ENCODE measurements at places on chromosomes 3 and 15. TPM values are rescaled to one million over a fixed set of nuclear protein-coding genes. Genes with fewer than 3 reads are reported as not detected.

C3orf62 gene
- total RNA-seq: 5.6 TPM

APOD gene
- 1.8 TPM for total RNA-seq

MYRIP gene
- 11.9 TPM for total RNA-seq

AMIGO3 gene
- total RNA-seq: not detected

ZNF80 gene
- not detected for total RNA-seq

GCSAM gene
- not detected for total RNA-seq

HDC gene
- not detected for total RNA-seq

ALG3 gene
- total RNA-seq: 37.7 TPM

LRRIQ4 gene
- not detected for total RNA-seq

TOPAZ1 gene
- total RNA-seq: not detected

ZNF197 gene
- total RNA-seq: 7.1 TPM

AADAC gene
- total RNA-seq: 0.27 TPM

FEZF2 gene
- not detected for total RNA-seq

FSIP1 gene
- total RNA-seq: 1.1 TPM

OR4F15 gene
- not detected for total RNA-seq

ITIH3 gene
- total RNA-seq: not detected

BOC gene
- not detected for total RNA-seq

PLS1 gene
- total RNA-seq: 2.9 TPM

GLDN gene
- total RNA-seq: not detected

ADGRG7 gene
- total RNA-seq: not detected

CCNL1 gene
- 119 TPM for total RNA-seq

PLD1 gene
- total RNA-seq: 108 TPM

BCL2A1 gene
- total RNA-seq: not detected

SPINK8 gene
- total RNA-seq: not detected

PPP1R14D gene
- total RNA-seq: not detected

ALPK3 gene
- total RNA-seq: 36.2 TPM

TRIM71 gene
- not detected for total RNA-seq

CNOT10 gene
- total RNA-seq: 34.2 TPM
